ENCODE measurements at places on chromosomes 4 and X.
A peak's percentile ranks its signal among the peaks of the same experiment; 100 is the strongest.

- DNase-seq: no peak
These were observed 233.5 kb upstream of the GYPA start for GRCh38 chr4:144374065-144374464.

- no peak for DNase-seq
These were observed 176.0 kb upstream of the WDFY3 start for GRCh38 chr4:85142451-85142850.

DNA sequence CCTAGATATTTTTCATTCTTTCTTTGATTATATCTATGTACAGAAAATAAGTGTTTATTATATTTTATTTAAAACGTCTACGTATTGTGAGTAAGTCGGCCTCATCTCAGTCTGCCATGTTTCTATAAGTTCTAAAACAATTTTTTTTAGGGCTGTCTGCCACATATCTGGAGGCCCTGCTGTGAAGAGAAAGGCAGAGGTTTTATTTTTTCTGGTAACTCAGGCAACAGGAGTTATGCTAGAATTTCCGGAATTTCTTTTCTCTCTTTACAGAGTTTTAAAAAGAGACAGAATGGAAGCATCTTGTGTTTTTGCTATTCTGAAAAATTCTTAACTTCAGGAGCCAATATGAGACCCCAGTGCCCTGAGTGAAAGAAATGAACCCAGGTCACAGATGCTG is 1124.0 kb upstream of the TENM3 start:
- DNase-seq: no peak

DNA sequence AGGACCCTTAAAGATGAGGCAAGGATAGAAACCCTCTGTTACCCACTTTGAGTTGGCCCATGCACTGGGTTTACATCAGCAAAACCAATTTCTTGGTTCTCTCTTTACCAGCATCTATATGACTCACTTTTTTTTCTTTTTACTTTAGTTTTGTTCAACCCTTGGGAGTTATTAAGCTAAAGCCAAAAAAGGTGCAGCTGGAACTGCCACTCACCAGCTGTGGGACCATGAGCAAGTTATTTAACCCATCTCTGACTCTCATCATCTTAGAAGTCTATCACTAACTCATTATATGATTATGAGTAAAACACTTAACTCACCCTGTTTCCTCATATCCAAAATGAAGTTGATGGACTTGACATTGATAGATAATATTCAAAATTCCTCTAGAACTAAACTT is 53.4 kb downstream of the GABRB1 start:
- DNase-seq: no peak

- peak; percentile 34 for DNase-seq
These were observed 403 bp downstream of the SGCB start for GRCh38 chr4:52037689-52038102.

GRCh38 chrX:134236626-134237614 is at the start of gene CCDC160:
CCDC160 (plus strand) TSS chrX:134237182; CDS start chrX:134244801, 7,619 bp downstream.
- DNase-seq: peak; percentile 29

DNA sequence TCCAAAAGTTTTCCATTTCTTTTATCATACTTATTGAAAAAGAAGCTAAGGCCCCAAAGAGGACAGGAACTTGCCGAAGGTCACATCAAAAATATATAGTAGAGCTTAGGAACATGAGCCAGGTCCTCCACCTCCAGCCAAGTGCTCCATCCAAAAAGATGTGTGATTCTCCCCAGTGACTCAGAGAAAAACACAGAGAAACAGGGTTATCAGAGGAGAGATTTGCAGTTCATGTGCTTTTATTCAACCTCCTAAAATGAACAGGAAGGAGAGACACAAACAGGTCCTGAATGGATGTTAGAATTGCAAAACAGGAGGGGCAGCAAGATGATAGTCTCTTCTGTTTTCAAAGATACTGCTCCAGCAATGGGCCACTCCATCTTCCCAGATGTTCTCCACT is 19.6 kb upstream of the FGF16 start:
- peak; percentile 37 for DNase-seq

GRCh38 chr4:65623506-65623905 is 46.8 kb downstream of the EPHA5 start:
- peak; percentile 94 for DNase-seq

DNA sequence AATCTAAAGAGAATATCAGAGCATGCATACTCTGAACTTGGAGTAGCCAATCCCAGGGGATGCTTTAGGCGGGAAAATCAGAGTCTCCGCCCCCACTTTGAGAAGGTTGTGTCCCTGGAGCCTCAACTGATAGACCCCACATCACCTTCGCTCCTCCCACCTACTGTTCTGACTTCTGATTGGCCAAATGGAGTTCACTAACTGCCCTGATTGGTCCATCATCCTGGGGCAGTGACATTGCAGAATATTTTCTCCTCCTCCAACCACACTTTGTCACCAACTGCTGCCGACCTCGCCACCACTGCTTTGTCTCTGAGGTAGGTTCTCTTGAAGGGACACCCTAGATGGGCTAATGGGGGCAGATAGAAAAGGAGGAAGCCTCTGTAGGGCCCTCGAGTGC is 22.7 kb upstream of the SPACA5B start:
- DNase-seq: no peak

DNA sequence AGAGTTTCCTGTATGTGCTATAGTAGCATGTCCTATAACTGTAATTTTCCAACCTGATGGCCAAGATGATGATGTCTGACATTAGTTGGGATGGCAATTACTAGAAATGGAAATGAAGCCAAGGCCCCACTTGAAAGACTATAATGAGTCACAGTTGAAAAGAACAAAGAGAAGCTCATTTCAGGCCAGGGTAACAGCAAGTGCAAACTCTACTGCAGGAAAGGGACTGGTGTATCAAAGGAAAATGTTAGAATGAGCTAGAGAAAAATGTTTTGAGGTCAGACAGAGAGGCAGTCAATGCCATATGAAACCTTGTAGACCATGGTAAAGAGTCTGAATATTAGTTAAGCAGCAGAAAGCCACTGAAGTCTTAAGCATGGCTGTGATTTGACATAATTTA is 146.2 kb upstream of the SH3RF1 start:
- no peak for DNase-seq

GRCh38 chr4:26325191-26325590 is 4.4 kb downstream of the RBPJ start:
- peak; percentile 58 for DNase-seq

GRCh38 chr4:184397516-184398163 is 76.7 kb downstream of the IRF2 start:
- DNase-seq: no peak

GRCh38 chr4:121421594-121421993 is 40.8 kb upstream of the QRFPR start:
- DNase-seq: no peak

DNA sequence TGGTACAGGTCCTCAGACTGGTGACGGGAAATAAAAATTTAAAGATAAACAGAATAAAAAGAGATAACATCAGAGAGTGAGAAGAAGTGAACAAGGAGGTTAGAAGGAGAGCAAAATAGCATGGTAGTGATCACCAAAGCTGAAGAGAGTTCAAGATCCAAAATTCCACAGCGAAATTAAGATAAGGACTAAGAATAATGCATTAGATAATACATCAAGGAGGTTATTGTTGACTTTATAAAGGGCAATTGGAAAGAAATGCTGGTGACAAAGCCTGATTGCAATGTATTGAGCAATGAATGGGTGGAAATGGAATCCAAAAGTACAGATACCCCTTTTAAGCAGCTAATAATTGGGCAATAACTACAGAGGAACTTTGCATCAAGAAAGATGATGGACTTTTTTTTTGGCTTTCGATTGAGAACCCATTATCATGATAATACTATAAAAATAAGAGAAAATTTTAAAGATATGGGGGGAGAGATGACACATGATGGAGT is 101.6 kb upstream of the MAP9 start:
- no peak for DNase-seq

GRCh38 chr4:162945713-162946112 is 221.0 kb downstream of the NAF1 start:
- no peak for DNase-seq

GRCh38 chr4:46329118-46329976 is 60.6 kb downstream of the GABRA2 start:
- peak; percentile 2 for DNase-seq

- no peak for DNase-seq
These were observed 36.5 kb downstream of the INPP4B start for GRCh38 chr4:142809559-142809958.

GRCh38 chr4:117264072-117264471 is 178.7 kb upstream of the TRAM1L1 start:
- no peak for DNase-seq

- no peak for DNase-seq
These were observed 753.7 kb upstream of the AMOT start for GRCh38 chrX:113594123-113594841.

DNA sequence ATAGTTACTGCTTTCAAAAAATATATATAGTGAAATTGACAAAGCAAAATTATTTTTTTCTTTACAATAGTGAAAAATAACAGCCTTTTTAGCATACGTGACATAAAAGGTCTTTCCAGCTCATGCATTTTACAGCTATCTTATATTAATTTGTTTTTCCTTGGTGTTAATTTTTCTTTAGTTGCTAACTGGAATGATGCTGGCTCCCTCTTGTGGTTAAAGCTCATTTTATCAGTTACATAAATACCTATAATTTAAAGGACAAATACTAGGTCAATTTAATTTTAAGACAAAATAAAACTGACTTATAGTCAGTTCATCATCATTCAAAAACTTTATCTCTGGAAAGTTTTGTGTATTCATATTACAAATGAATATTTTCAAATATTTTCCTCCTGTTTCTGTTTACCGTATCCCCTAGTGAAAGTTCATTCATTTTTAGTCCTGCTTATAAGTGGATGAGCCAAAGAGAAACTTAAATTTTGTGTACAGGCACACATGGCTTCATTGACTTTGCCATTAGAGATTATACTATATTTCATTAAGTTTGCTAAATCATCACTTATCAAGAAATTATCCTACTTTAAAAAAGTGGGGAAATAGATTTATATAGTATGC is 9.9 kb upstream of the ANAPC4 start:
- DNase-seq: peak; percentile 42

- DNase-seq: no peak
These were observed 137.6 kb upstream of the TBL1X start for GRCh38 chrX:9327086-9327746.

DNA sequence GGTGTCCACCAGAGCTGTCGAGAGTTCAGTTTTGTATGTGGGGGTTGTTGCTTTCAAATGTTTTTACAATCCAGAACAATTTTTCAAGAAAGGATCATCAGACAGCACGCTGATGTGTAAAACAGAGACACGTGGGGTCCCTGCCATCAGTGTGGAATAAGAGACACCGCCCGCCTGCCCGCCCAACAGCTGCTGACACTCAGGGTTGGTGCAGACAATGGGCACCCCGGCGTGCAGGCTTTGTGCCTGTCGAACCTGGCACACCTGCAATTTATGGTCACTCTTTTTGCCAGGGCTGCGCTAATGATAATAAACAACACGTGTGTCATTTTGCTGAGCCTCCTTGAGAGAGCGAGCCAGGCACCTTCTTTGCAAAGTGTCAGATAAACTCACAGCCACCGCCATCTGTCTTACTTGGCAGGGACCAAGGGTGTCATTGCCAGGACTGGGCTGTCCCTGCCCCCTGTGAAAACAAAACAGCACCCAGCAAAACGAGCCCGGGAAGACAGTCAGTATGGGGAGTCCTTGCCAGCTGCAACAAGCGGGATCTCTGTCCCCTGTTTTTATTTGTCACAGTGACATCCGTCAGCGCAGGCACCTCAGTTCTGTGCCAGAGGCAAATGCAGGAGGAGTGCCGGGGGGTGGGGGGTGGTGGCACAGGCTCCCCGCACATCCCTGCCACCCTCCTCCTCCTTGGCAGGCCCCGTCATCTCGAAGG is 69.1 kb downstream of the PSAPL1 start:
- DNase-seq: no peak

DNA sequence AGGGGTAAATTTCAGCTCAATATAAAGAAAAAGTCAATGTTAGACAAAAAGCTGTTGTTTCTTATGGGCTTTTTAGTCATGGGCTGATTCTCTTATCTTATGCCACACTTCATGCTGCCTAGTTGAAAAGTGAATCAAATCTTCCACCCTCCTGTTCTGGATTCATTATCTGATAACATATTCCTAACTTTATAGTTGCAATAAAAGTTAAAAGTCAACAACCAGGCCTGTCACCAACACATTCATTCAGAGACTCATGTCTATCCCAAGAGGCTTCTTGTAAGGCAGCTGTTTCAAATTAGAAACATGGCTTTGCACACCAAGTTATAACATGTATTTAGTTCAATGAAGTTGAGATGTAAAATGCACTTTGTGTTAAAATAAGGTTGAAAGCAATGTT is 243.8 kb downstream of the ADAMTS3 start:
- DNase-seq: no peak

GRCh38 chrX:20313899-20314298 is 47.2 kb upstream of the RPS6KA3 start:
- DNase-seq: no peak

- no peak for DNase-seq
These were observed 58.6 kb downstream of the ABLIM2 start for GRCh38 chr4:8099981-8100464.

Measured in fibroblast of skin of back (primary cell).